Epithelial cell of prostate (primary cell): ENCODE measurements at places on chromosomes 16 and 17.

DNA sequence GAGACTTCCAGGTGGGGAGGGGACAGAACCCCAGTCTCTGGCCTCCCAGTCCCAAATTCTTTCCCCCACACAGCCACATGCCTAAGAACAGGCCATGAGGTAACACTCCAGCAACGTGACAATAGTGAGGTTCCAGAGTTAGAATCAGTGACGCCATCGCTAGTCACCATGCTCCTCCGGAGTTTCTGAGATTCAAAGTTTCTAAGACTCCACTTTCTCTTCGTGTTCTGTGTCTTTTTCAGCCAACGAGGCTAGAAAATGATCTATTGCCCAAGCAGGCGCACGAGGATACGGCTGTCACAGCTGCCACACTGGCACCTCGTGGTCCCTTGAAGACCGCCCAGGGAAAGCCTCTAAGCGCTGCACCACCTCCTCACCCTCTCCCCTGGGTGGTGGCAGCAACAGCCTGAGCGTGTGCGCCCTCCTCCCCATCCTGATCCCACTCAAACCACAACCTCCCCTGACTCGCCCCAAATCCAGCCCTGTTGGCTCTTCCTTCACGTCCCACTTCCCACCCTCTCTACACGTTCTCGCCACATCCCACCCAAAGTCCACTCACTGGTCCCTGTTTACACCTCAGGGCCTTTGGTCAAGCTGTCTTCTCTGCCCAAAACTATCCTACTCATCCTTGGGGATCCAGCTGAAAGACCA, 1.0 kb downstream of the MCRIP1 start:
- no peak for DNase-seq

DNA sequence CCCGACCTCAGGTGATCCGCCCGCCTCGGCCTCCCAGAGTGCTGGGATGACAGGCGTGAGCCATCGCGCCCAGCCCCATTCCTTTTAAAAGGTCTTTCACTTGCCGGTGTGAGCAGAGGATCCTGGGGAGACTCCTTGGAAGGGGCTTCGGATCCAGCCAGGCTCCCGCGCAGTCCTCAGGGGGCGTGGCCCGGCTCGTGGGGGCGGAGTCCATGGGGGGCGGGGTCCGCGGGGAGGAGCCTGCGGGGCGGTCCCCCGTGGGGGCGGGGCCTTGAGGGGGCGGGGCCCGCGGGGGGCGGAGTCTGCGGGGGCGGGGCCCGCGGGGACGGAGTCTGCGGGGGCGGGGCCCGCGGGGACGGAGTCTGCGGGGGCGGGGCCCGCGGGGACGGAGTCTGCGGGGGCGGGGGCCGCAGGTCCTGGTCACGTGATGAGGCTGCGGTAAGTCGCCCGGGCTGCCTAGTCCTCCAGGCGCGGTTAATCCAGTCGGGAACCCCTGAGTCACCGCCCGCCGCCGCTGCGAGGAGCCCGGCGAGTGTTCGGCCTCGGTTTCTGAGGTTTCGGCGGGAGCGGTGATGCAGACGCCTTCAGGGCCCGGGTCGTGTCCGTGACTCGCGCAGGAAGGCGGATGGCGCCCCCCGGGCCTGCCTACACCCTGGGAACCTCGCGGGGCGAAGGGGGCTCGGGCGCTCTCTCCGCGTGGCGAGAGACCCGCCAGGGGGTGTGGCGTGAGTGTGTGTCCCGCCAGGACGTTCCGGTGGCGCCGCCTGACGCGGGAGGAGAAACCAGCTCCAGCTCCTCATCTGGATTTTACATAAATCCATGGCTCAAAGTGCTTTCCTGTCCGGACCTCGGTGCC, 23.6 kb upstream of the ABR start:
- peak; percentile 6 for DNase-seq

DNA sequence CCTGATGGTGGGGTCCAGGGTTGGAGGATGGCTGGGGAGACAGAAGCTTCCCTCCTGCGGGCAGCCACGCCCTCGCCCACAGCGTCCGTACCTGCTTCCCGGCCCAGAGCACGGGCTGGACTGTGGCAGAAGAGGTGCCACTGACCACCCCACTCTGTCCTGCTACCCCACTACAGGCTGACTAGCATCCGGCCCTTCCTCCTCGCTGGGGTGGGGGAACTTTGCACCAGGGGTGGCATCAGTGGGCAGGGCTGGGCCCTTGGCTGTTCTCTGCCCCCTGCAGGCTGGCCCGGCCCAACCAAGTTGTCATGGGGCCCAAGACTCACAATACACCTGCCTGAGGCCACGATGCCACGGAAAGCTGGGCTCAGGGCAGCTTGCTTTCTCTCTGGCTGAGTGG, 73.0 kb downstream of the KLHDC4 start:
- DNase-seq = no peak

DNA sequence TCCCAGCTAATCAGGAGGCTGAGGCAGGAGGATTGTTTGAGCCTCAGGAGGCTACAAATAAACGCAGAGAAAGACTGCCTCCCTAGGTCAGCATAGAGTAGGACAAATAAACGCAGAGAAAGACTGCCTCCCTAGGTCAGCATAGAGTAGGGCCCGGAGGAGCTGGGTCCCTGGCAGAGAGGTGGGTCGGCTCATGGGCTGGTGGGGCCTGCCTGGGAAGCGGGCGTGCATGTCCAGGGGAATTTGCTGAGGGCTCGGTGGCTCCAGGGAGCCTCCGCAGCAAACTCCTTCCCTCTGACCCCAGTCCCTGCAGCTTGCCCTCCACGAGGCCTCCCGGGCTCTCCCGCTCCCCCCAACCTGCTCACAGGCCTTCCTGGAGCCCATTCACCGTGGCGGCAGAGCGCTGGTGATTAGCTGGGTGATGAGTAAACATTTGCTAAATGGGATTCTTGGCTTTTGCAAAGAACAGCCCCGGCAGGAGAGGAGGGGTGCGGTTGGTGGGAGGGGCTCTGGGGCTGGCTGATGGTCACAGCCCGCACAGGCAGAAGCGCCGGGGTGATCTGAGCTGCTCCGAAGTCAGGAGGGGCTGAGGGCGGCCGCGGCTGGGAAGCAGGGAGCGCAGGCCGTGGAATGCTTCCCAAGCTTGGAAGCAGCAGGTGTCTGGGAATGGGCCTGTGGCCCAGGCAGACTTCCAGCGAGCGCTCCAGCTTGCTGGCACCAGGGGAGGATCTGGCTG, 93.1 kb downstream of the RTN4RL1 start:
- no peak for DNase-seq

DNA sequence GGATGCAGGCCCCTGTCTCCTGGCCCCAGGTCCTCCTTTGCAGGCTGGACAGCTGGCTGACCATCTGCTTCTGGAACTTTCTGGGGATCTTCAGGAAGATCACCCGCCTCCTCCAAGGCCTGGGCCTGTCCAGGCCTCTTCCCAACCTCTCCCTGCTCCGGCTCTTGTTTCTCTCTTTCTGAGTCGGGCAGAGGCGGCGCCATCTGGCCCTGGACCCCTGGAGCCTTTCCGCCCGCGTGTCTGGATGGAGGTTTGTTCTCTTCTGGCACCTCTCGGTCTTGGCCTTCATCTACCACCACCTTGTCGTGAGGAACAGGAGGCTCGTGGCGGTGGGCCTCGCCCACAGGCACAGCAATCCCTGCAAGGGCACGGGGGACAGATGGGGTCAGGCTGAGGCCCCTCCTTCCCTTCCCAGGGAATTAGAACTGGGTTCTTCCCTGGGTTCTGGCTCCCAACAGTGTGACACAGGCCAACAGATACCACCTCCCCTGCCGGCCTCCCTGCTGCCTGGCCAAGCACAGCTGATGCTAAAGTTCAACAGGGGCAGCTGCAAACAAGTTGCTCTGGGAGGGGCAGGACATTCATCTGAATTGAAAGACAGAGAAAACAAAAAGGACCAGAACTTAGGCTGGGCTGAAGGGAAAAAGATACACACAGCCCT, 13.3 kb downstream of the NDUFAF8 start:
- DNase-seq = no peak
